LoVo (cell line): ENCODE measurements at places on chromosomes 2 and 18.

DNA sequence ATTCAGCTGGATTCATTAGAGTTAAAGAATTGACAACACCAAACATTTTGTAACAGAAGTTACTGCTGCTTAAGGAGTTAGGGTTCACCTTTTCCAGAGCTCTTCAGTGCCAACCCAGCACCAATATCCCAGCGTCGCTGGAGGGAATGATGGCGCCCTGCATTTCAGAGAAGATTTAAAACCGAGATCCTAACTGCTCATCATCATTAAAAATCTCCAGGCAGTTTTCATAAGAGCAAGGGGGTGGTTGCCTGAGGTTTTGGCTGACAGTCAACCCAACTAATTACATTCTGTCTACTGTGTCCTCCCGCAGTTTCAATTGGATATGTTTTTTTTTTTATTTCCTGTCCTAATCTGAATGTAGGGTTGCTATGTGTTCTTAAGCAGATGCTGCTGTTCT lies 509.6 kb upstream of the TCF4 start:
- DNase-seq: no peak

DNA sequence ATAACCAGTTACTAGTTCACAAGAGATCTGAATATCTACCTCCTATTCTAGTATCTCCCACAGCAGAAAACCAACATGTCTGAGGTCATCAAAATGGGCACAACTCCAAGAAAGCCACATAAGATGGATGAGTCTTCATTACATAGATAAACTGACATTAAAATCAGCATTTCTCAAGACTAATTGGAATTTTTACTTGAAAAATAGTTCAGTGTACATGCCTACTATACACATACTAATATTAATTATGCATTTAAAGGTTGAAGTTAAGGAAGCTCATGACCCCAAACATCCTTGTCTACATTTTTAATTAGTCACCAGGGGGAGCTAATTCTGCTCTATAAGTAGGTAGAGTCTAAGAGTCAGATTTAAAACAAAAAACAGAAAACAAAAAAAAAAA lies 41.9 kb downstream of the ZNF521 start:
- DNase-seq: no peak

- no peak for DNase-seq
These were observed 158.1 kb downstream of the TANC1 start for GRCh38 chr2:159126432-159127022.

GRCh38 chr2:74824679-74825078 lies 9.2 kb upstream of the HK2 start:
- DNase-seq: no peak

GRCh38 chr2:144849612-144850011 lies 329.7 kb upstream of the ZEB2 start:
- no peak for DNase-seq

- no peak for DNase-seq
These were observed 179.7 kb downstream of the AGPS start for GRCh38 chr2:177572236-177572671.

DNA sequence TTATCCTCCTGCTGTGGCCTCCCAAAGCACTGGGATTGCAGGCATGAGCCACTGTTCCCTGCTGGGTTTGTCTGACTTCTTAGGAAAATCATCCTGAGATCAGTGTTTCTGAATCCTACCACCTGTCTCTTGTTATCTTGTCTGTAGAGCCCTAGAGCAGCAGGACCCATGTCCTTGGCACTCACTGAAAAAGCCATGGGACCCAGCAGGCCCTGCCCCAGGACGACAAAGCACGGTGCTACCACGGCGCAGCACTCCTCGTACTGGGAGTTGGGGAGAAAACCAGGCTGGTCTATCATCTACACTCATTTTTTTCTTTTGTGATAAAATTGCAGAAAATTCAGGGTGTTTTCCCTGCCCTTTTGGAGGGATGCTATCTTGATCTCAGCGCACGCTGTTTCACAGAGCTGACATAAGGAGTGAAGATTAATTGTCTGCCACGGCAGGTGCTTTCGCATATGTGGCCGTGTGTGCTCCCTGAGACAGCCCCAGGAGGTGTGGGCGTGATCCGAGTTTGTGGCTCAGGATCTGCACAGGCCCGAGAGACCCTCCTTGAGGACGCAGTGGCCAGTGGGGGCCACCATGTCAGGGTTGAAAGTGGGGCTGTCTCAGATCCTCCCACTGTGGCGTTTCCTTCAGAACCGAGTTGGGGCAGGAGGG lies 179.1 kb downstream of the LDLRAD4 start:
- DNase-seq: no peak

DNA sequence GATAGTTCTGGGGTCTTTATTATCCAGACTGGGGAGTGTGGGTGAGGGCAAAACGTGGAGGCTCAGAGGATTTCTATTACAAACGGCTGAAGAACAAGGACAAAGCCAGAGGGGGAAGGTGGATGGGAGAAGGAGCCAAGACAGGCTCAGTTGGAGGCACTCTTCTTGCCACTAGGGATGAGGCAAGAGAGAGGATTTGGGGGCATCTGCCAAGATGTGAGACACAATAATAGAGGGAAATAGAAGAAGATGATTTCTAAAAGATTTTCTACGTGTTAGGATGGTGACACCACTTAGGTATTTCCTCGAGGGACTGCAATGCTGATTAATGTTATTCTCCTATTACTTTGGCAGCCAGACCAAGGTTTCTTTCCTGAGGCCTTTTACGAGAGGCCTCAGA lies 71.8 kb downstream of the APOB start:
- no peak for DNase-seq

- no peak for DNase-seq
These were observed 33.9 kb downstream of the MBP start for GRCh38 chr18:77098538-77099174.

DNA sequence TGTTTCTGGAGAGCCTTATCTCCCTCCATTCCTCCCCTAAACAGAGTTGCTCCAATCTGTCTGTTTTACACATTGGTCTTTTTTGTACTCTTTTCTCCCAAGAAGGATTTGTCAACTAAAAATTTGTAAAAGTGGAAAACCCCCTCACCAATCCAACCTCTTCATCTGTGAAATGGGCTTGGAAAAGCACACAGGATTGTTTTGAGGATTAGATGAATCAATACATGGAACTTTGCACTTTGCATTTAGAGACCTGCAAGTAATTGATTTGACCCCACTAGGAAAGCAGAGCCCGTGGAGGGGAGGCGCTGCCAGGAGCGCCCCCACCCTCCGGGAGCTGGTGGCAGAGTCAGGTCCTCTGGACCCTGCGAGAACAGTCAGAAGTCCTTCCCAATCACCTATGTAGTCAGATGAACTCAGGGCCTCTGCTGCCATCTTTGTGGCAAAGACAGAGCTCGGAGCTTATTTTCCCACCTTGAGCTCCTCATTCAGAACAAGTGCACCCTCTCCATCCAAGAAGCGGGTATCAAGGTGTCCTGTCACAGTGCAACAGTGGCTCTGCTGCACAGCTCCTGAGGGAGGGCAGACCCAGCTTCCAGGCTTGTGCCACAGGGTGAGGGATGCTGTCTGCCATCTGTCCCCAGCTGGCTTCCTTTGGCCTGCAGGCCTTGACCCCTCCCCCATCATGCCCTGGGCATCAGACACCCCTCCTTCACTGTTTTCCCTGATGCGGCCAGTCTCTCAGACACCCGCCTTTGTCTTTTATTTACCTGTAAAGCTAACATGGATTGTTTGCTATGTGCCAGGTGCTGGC lies 1.7 kb upstream of the TMEM185B start:
- DNase-seq: no peak

- no peak for DNase-seq
These were observed 817.1 kb upstream of the FSHR start for GRCh38 chr2:49971453-49971852.

DNA sequence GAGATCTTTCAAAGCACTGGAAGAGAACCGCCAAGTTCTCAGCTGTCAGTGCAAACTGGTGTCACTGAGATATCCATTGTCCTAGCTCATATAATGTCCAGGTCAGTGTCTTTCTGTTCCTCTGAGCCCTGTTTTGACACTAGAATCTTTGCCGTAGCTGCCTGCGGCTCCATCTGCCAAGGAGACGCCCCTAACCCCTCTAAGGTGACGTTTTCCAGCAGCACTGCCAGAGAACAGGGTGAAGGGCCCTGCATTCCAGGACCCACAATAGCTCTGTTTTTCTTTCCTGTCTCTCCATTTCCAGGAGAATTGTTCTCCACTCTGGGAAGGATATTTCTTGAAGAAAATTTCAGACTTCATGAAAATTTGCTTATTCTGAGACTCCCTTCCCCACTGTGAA lies 181.7 kb upstream of the SLC39A10 start:
- DNase-seq: no peak

DNA sequence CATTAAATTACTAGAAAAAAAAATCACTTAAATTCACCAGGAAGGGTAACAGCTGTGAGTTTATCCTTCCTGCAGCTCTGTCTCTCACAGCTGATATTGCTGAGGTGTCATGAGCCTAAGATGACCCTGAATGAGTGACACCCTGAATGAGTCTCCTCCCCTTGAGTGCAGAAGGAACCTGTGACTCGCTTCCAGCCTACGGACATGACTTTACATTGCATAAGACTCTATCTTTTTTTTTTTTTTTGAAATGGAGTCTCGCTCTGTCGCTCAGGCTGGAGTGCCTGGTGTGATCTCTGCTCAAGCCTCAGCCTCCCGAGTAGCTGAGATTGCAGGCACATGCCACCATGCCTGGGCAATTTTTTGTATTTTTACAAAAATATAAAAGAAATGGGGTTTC lies 14.1 kb downstream of the MRO start:
- no peak for DNase-seq

DNA sequence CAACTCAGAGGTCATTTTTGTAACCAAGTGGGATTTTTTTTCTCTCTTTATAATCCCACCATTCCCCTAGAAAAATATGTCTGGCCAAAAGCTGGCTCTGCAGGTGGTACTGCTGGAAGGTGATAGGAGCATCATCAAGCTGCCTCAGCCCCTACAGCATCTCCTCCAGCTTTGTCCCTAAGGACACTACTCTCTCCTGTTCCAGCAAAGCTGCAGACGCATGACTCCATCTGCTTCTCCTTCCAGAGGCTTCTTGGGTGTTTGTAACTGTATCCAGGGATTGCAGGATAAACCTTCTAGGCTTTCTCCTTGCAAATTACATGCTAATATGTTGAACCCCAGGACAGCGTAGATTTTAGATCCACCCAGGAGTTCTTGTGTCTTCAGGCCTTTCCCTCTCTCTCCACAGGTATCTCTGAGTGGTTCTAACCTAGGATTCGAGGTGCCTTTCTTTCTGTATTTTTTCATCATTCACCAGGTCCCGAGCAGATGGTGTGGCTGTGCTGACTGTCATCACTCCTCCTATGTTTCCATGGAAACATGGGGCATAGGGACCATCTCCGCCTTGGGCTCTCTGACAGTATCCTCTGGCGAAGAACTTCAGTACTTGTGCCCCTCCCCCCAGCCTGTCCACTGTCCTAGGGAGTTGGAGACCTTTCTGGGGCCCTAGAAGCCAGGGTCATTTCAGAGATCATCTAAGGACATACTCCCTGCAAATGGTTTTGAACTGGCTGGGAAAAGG lies 34.3 kb downstream of the AFF3 start:
- DNase-seq: no peak

DNA sequence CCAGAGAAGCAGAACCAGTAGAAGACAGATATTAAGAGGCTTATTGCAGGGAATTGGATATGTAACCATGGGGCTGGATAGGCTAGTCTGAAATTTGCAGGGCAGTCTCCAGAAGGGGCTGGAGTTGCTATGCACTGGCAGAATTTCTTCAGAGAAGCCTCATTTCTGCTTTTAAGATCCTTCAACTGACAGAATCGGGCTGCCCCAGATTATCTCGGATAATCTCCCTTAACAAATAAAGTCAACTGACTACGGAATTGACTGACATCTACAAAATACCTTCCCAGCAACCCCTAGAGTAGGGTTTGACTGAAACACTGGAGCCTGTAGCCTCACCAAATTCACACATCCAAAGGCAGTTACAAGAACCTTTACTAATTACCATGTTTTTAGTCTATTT lies 136.4 kb downstream of the SOCS6 start:
- DNase-seq: no peak

GRCh38 chr2:199862788-199863187 lies 11.8 kb upstream of the FTCDNL1 start:
- no peak for DNase-seq

GRCh38 chr18:24649571-24649970 lies 189.1 kb downstream of the HRH4 start:
- no peak for DNase-seq

- no peak for DNase-seq
These were observed 423.6 kb upstream of the CHST9 start for GRCh38 chr18:27608742-27609141.

DNA sequence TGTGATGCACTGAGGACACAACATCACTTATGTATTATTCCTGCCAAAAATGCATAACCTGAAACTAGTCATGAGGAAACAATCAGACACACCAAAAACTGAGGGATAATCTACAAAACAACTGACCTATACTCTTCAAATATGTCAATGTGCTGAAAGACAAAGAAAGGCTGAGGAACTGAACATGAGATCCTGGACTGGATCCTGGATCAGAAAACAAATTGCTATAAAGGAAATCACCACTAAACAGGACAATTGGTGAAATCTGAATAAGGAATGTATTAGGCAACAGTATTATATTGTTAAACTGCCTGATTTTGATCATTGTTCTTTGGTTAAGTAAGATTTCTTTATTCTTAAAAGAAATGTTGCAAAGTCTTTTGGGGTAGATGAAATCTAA lies 28.8 kb downstream of the CUL3 start:
- DNase-seq: no peak

DNA sequence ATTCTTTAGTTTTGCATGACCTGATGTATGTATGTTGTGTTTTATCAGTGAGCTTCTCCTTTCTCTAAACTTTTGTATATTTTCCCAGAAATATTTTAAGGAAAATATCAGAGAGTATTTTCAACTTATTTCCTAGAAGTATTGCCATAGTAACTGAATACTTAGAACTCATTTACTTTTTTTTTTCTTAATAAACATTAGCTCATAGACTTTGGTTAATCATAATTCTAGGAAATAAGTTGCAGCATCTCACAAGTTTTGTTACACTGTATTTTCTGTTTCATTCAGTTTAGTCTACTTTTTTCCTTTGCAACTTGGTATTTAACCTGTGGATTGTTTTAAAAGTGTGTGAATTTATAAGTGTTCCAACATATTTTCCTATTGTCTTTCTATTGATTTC lies 27.5 kb downstream of the SMCHD1 start:
- no peak for DNase-seq

DNA sequence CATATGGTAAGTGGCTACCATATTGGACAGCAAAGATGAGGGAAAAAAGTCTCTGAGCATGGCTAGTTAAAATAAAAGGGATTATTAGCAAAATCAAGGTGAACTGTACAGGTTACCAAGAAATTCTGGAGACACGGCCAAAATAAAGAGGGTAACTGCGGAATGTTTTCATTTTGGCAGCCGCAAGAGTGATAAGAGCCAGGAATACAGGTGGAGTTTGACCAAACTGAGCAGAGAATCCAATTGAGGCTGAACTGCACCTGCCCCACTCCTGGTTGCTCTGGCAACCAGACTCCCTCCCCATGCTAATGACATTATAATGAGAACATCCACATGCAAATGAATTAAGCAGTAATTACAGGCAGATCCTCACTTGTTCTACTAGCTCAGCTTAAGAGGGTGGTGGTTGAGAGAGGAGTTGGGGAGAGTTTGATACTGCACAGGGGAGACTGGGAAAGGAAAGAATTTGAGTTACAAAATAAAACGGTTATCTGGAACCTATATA lies 18.8 kb upstream of the EPHA4 start:
- no peak for DNase-seq
